ENCODE measurements at places on chromosomes 4 and X. TPM values are rescaled to one million over a fixed set of nuclear protein-coding genes. Genes with fewer than 3 reads are reported as not detected.

PPP4R3C gene
- total RNA-seq, result not detected

ADAMTS3 gene
- 2.3 TPM for total RNA-seq

CCKAR gene
- 1.2 TPM for total RNA-seq

VCX3A gene
- total RNA-seq, result not detected

FRMPD3 gene
- not detected for total RNA-seq

MRPL1 gene
- total RNA-seq, result 22.5 TPM

SPANXB1 gene
- not detected for total RNA-seq

GAB3 gene
- 10.9 TPM for total RNA-seq

MFAP3L gene
- 15.2 TPM for total RNA-seq

AMOT gene
- total RNA-seq, result 27.8 TPM

SUV39H1 gene
- total RNA-seq, result 4.4 TPM

WDR17 gene
- 5.3 TPM for total RNA-seq

EVC gene
- total RNA-seq, result 88.5 TPM

ETDA gene
- not detected for total RNA-seq

VEGFC gene
- total RNA-seq, result 5.1 TPM

FUNDC1 gene
- total RNA-seq, result 3.8 TPM

RXFP1 gene
- 0.35 TPM for total RNA-seq

PPA2 gene
- total RNA-seq, result 78.4 TPM

DUSP9 gene
- not detected for total RNA-seq

RASGEF1B gene
- 24.4 TPM for total RNA-seq

SYNPO2 gene
- total RNA-seq, result 264 TPM
